ENCODE measurements at places on chromosomes 2 and 18.
A peak's percentile ranks its signal among the peaks of the same experiment; 100 is the strongest.

GRCh38 chr2:61763605-61764034, 90.2 kb downstream of the FAM161A start:
- peak; percentile 46 for DNase-seq

- no peak for DNase-seq
Observed at GRCh38 chr2:157246765-157247407, 10.6 kb upstream of the GALNT5 start.

- DNase-seq, result no peak
Observed at GRCh38 chr2:176240301-176240700, 28.9 kb upstream of the MTX2 start.

DNA sequence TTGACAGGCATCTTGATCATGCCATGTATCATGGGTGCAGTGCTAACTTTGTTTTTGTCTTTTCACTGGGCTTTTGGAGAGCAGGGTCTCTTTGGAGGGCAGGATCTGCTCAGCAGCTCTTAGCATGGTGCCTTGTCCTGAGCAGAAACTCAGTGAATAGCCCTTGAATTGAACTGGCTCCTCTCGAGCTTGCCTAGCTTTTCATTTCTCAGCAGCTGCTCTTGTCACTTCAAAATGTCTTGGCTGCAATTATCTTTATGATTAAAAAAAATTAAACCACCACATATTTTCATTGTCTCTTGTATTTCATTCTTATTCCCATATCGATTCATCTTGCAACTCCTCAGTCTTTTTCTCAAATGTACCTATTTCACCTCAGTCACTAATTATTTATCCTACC, 50.5 kb downstream of the CCDC85A start:
- no peak for DNase-seq

DNA sequence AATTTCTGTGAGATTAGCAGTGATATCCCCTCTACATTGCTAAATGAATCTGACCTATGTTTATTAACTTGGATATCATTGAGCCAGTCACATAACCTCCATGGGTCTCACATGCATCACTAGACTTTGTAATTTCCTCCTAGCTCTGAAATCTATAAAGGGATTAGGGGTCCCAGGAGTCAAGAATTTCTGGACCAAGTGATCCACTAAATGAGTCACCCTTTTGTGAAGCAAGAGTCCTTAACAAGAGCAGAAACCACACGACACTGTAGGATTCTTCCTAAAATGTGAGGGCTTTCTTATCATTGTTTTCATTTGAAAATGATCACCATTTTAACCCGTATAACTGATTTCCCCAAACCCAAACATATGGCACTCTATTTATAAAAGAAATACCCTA, 90.3 kb downstream of the DHRS9 start:
- DNase-seq, result no peak

GRCh38 chr18:37668971-37669747, 103.6 kb upstream of the CELF4 start:
- no peak for DNase-seq

DNA sequence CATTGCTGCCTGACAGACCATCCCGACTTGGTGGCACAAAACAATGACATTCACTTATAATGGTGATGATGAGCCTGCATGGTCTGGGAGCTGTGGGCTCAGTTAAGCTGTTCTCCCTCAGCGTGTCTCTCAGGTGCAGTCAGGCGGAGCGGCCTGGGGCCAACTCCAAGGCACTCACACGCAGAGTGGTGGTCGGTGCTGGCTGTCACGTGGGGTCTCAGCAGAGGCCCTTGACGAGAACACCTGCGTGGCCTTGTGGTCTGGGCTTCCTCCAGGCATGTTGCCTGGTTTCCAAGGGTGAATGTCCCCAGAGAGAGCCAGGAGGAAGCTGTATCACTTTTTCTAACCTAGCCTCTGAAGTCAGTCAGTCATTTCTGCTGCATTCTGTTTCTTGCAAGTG, 29.8 kb downstream of the ARMC9 start:
- DNase-seq, result no peak

- DNase-seq, result no peak
Observed at GRCh38 chr18:37375181-37375580, 190.4 kb downstream of the CELF4 start.

DNA sequence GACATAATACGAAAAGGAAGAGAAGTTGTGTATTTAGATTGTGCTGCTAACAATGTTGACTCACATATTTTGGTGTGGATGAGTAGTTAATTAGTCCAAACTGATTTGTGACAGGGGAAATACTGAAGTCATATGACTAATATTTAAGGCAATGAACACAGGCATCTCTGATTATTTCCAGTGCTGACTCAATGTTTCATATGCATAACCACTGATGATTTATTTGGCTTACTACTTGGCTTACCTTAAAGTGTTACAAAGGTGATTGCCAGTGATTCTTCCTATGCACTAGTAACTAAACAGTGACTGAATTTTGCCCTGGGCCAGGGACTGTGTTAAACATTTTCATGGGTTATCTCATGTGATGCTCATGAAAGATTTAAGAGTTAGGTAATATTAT, 722.6 kb downstream of the METTL4 start:
- DNase-seq, result no peak

GRCh38 chr2:1674276-1674675, 70.0 kb downstream of the PXDN start:
- no peak for DNase-seq

DNA sequence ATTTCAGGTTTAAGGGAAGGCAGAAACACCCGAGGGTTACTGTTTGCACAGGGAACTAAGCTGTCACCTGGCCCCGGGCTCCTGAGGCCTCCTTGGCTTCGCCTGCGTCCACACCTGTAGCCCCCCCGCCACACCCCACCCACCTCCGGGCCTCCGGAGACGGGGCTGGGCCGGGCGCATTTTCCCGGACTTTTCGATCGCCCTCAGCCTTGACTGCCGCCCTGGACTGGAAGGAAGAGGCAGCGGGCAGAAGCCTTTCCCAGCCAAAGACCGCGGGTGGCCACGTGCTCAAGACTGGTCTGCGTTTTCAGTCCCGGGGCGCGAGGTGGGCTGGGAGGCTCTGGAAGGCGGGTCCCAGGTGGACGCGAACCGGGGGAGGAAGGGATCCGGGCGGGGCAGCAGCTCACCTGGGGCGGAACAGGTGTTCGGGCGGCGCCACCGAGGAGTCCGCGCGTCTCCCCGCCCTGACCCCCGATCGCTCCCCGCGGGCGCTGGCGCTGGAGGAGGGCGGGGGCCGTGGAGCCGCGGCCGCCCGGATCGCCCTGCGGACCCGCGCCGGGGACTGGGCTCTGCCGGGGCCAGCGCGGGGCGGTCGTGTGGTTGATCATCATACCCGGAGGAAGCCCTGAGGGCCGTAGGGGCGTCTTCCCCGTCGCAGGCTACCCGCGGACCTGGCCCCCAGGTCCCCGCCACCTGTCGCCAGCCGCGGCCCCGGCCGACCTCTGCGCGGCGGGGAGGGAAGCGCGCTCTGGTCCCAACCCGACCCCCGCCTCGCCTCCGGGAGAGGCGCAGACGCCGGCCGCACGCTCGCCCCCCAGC, 3.2 kb downstream of the ID2 start:
- DNase-seq, result no peak

DNA sequence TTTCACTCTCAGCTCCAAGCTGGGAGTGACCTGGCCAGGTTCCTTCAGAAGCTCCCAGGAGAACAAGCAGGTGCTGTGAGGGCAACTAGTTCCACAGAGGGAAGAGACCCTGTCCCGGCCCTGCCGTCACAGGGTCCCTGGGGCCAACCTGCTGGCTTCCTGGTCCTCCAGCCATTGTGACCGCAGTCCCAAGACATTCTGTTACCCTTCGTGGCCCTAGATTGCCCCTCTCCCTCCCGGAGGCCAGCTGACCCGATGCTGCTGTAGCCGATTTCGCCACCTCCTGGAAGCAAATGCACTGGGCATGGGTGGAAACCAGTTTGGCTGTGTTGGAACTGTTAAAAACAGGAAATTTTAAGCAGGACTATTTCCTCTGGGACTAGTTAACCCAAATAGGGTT, 55.4 kb downstream of the EPAS1 start:
- no peak for DNase-seq

DNA sequence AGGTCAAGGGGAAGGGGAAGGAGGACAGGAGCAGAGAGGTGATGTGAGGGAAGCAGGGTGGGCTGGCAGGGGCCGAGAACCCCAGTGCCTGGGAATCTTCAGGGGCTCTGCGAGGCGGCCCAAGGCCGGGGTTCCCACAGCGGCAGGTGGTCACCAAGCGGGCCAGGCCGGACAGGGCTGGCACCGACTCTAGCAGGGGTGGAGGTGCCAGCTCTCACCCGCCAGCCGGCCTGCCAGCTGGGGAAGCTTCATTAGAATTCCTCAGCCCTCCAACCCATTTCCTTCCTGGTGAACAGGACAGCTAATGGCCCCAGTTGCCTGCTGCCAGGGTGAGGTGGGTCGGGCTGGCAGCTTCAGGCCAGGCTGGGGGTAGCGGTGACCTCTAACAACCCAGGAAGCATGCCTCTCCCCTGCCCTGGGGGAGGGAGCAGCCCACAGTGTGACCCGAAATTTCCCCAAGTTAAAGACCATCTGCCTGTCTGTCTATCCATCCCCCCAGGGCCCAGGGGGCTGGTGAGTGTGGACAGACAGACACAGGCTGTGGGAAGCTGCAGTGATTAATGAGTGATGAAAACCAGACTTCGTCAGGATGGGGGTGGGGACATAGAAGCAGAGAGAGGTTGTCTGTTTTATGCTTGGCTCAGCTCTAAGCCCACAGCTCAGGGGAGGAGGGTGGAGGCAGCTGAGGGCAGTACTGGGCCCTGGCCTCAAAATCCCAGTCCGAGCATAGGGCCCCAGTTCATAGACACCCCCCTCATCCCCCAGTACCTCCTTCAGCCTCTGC, 144.1 kb downstream of the ZFP36L2 start:
- peak; percentile 71 for DNase-seq

- DNase-seq, result no peak
Observed at GRCh38 chr2:151872463-151872862, 44.2 kb upstream of the ARL5A start.

DNA sequence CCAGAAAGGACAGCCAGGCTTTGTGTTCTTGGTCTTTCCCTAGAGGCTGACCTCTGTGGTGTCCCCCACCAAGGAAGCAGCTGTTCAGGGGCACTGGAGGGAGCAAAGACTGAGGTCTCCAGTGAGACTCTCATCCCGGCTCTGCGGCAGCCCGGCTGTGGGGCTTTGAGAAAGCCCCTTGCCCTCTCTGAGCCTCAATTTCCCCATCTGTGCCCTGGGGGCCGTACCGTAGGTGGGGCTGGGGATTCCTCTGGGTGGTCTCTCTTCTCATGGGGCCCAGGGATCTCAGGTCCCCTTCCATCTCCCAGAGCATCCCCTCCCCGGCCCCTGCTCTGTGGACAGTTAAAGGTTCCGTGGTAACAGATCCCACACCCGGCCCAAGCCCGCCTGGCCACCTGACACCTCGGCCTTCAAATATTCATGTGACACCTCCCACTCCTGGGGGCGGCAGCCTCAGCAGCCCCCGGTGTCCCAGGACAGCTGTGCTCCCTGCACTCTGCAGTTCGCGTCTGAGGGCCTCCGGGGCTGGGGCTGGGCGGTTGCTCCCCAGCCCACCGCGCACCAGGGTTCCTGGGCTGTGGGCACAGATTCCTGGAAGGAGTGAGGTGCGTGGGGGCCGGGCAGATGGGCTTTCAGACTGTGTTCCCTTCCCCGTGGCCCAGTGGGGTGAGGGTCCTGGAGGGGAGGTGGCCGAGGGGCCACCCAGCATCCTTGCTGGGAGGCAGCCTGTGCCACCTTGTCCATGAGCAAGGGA, 15.1 kb upstream of the KLHL30 start:
- no peak for DNase-seq

- no peak for DNase-seq
Observed at GRCh38 chr2:20135631-20136050, 84.2 kb upstream of the LAPTM4A start.

DNA sequence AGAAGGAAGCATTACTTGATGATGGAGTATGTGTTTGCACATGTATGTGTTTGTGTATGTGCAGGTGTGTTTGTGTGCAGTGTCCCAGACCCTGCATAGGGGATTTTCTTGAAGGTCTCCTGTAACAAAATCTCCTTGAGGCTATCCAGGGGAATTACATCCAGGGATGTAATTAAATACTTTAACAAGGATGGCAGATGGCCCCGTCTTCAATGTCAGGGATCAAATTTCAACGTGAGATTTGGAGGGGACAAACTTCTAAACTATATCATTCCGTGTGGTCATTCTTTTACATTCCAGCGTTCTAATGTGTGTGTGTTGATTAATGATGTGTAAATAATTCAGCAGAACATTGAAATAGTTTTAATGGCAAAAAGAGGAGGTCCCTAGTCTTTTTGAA, 3.3 kb downstream of the UGT1A9 start:
- DNase-seq, result no peak

All from AG09309 (cell line).